ENCODE measurements at places on chromosomes 2 and 18.

GRCh38 chr2:234243871-234244565 lies 193.5 kb downstream of the SPP2 start:
- no peak for DNase-seq

DNA sequence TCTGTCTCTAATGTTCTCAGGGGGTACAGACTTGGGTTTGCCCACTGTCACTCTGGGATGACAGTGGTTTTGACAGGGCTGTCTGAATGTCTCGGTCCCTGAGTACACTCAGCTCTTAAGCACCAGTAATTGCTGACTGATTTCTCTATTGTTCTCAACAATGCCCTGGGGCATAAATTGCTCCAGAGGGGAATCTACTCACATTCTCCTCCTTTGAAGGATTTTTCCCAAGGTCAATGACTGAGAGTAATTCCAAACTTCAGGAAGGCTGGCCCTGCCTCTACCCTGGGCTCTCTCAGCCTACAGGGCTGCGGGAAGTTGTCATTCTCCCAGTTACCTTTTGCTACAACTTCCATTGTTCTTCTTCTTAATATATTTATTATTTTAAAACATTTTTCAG lies 36.5 kb downstream of the MC2R start:
- no peak for DNase-seq

GRCh38 chr2:241680827-241681599 lies 5.6 kb downstream of the DTYMK start:
- no peak for DNase-seq

DNA sequence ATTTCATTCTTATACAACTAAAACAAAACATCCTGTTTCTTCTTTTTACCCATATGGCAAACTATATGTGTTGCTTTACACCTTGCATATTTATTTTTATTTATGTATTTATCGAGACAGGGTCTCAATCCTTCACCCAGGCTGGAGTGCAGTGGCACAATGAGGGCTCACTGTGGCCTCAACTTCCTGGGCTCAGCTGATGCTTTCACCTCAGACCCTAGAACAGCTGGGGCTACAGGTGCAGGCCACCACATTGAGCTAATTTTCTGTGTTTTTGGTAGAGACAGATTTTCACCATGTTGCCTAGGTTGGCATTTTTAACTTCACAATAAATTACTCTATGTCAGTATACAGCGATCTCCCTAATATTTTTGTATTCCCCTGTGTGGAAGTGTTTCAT lies 522.0 kb downstream of the MBD2 start:
- no peak for DNase-seq

DNA sequence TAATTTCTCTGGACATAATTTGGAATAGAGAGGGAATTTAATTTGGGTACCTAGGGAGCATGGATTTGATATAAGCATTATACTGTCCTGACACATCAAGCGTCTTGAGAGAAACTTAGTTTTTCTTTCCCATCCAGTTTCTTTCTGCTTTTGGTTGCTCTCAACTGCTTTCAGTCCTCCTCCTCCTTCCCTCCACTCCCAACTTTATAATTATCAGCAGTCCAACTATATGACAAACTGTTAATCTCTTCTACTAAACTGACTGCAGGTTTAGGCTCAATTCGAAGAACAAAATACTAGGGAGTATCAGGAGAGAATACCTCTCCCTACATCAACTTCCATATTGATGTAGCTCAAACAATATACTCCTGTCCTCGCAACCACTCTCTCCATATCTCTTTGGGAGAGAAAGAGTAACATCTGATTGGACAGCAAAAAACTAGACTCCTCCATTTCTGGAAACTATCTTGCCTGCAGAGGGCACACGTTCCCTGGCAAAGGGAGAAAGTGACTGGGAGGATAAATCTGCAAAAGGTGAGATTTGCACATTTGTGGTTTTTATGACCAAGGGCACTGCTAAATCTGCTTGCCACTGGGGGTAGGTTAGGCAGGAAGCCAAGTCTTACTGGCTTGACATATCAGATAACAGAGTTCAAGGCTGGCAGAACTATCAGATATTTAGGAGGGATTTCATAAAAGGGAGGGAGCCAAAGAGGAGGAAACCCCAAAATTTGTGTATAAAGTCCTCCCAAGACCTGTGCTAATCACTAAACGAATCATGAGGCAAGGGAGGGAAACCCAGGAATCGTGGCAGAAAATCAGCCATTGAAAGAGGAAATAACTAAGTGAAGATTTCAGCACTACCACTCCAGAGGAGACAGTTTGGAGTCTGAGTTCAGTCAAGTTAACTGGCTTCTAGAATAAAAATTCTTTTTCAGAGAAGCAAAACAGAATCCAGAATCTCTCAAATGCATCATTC lies 40.0 kb downstream of the ICA1L start:
- DNase-seq, result no peak

GRCh38 chr18:55856229-55856628 lies 268.2 kb upstream of the TCF4 start:
- DNase-seq, result no peak

DNA sequence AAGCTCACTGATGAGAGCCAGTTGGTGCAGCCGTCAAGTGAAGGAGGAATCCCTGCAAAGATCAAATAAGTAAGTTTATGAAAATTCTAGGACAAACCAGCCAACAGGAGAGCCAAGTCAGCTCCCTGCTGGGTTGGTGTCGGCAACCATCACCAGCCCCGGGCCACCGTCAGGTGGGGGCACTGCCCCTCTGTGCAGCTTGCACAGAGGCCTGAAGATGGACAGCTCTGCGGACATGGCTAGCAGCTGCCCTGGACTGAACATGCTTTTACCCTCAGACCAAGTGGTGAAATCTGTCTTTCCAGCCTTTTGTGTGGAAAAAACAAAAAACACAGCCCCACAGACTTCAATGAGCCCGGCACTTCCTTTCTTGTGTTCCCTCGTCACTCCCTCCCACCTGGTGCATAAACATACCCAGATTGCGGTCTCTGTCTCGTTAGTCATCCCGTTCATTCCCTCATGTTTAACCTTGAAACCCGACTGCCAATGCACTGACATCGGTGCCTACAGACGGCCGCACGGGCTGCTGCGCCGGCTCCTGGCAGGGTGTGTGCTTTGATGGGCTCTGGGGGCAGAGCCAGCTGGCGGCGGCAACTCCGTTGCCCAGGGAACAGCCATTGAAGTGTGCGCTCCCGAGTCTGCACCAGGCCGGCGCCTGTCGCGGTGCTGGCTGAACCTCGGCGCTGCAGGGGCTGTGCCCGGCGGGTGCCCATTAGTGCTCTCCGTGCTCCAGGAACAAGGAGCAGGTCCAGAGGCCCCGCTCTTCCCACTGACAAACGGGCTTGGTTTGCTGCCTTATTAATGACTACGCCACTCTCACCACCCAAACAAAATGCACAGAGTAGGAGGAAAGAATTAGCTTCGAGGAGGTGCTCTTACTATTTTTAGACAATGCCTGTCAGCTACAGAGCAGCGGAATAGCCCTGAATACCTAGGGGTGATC lies 95.3 kb downstream of the EIPR1 start:
- DNase-seq, result no peak

GRCh38 chr2:38508311-38509039 lies 94.3 kb downstream of the HNRNPLL start:
- peak; percentile 52 for DNase-seq

DNA sequence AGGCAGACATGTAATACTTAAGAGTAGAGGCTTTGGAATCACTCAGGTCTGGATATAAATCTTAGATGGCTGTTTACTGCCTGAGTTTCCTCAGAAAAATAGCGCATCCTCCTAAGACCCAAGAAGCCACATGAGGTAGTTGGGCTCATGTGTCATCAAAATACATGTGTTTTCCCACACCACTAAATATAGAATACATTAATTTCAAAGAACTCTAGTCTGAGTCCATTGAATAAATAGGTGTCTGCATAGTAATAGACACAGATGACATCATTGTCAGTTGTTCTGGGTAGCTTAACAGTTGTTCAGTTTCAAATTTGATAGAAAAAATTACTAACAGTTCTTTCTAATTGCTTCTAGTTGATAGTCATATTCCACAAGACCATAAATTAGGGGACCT lies 9.6 kb downstream of the PPP1R1C start:
- DNase-seq, result no peak

DNA sequence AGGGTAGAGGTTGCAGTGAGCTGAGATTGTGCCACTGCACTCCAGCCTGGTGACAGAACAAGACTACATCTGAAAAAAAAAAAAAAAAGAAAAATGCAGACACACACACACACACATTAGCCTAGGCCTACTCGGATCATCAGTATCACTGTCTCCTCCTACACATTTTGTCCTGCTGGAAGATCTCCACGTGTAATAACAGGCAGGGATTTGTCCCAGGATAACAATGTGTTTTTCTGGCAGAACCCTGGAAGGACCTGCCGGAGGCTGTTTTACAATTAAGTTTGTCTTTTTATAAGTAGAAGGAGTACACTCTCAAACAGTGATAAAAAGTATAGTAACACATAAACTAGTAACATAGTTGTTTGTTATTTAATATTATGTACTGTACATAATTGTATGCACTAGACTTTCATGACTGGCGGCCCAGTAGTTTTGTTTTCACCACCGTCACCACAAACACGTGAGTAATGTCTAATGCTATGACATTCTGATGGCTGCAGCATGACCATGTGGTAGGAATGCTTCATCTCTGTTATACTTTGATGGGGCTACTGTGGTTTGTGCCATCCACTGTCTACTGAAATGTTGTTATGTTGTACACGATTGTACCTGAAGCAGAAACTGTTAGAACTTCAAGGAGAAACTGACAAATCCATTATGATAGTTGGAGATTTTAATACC lies 130.6 kb downstream of the ATP9B start:
- no peak for DNase-seq

GRCh38 chr18:11607906-11608305 lies 1.5 kb upstream of the SLC35G4 start:
- no peak for DNase-seq

DNA sequence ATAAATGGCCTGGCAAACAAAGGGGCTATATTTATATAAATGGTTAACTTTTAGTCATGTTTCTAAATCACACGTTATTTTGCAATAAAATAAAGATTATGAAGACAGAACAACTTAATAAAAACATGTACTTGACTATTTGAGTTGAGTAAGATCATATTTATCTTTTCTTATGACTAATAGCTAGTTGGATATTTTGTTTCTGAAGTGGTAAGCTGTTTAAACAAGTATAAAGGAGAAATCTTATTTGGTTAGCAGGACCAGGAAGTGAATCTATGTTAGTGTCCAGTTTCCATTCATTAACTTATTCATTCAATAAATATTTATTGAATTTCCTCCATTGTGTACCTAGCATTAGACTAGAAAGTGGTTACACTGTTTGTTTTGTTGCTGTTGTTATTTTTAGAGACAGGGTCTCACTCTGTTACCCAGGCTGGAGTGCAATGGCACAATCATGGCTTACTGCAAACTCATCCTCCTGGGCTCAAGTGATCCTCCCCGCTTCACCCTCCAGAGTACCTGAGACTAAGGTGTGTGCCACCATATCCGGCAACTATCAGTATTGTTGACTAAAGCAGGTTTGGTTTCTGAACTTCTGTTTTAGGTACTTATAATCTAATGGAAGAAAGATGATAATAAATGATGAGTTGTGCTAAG lies 312.6 kb downstream of the DPP10 start:
- DNase-seq, result no peak

DNA sequence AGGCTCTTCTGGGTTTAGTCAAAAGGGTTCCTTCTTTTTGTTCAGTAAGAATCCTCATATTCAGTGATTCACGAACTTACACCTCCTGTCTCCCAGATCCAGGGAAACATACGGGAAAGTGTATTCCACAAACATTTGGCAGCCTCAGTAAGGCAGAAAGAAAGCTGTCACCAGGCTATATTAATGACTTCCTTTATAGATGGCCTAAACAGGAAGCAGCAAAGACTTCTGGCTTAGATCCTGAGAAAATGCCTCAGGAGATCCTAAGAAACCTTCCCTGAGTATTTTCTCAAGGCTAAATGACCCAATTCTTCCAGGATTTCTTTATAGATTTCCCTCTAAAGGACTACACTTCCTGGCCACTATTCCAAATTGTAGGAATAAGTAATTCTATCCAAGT lies 1995.5 kb upstream of the CELF4 start:
- no peak for DNase-seq

- no peak for DNase-seq
These were observed 21.1 kb downstream of the TET3 start for GRCh38 chr2:74005786-74006185.

GRCh38 chr2:69911985-69912563 lies 2.8 kb upstream of the MXD1 start:
- no peak for DNase-seq

- DNase-seq, result no peak
These were observed 16.3 kb downstream of the GPR55 start for GRCh38 chr2:230908595-230909191.

GRCh38 chr18:33835419-33835818 lies 257.4 kb downstream of the ASXL3 start:
- DNase-seq, result no peak

All from esophagus squamous epithelium (tissue), 5 donors.